ENCODE measurements at places on chromosomes 6 and 20.

GRCh38 chr6:26284537-26285142 lies 80.4 kb upstream of the BTN3A2 start:
- no peak for DNase-seq

- DNase-seq = no peak
Measured at GRCh38 chr6:112357791-112358190, 10.7 kb downstream of the RFPL4B start.

GRCh38 chr20:8008733-8009132 lies 10.8 kb downstream of the TMX4 start:
- no peak for DNase-seq

GRCh38 chr6:142266060-142266459 lies 35.7 kb upstream of the ADGRG6 start:
- DNase-seq = no peak

DNA sequence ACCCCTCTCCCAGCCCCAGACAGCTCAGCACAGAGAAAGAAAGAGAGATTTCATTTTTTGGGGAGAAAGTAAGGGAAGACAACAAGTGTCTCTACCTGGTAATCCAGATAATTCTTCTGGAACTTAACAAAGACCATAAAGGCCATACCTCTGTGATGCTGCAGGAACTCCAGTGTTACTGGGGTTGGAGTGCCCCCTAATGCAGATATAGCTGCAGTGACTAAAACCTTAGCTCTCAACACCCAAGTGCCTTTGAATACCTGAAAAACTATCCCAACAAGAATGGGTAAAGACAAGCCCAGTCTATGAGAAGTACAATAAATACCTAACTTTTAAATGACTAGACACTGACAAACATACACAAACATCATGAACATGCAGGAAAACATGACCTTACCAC lies 365.3 kb upstream of the PTCHD4 start:
- DNase-seq = no peak

DNA sequence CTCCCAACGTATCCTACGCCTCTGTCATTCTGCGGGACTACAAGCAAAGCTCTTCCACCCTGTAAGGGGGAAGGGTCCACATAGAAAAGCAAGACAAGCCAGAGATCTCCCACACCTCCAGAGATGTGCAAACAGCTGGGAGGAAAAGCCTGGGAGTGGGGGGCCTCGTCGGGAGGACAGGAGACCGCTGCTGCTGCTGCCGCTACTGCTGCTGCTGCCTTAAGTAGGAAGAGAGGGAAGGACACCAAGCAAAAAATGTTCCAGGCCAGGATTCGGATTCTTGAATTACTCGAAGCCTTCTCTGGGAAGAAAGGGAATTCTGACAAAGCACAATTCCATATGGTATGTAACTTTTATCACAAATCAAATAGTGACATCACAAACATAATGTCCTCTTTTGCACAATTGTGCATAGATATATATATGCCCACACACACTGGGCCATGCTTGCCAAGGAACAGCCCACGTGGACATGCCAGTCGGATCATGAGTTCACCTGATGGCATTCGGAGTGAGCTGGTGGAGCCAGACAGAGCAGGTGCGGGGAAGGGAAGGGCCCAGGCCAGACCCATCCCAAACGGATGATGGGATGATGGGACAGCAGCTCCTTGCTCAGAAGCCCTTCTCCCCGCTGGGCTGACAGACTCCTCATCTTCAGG lies 108.8 kb upstream of the RAB32 start:
- no peak for DNase-seq

- no peak for DNase-seq
Measured at GRCh38 chr6:167338541-167339117, 13.7 kb downstream of the TTLL2 start.

- DNase-seq = no peak
Measured at GRCh38 chr6:37920667-37921066, 101.1 kb downstream of the ZFAND3 start.

- no peak for DNase-seq
Measured at GRCh38 chr6:127402890-127403617, 56.1 kb downstream of the KIAA0408 start.

DNA sequence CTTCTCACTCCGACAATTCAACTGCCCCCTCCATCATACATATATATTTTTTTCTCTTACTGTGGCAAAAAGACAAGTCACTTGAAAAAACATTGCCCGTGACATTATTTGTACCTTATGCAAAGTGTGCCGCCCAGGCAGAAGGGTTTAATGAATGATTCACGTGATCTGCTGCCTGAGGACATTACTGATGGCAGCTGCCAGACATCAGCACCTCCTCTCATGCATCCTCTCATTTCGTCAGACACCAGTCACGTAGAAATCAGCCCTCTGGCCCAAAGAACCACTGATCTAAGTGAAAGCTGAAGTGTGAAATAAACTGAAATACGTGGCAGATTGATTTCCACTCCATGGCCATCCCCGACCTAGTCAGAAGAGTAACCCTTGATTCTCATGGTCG lies 218.8 kb upstream of the PDE10A start:
- DNase-seq = no peak

DNA sequence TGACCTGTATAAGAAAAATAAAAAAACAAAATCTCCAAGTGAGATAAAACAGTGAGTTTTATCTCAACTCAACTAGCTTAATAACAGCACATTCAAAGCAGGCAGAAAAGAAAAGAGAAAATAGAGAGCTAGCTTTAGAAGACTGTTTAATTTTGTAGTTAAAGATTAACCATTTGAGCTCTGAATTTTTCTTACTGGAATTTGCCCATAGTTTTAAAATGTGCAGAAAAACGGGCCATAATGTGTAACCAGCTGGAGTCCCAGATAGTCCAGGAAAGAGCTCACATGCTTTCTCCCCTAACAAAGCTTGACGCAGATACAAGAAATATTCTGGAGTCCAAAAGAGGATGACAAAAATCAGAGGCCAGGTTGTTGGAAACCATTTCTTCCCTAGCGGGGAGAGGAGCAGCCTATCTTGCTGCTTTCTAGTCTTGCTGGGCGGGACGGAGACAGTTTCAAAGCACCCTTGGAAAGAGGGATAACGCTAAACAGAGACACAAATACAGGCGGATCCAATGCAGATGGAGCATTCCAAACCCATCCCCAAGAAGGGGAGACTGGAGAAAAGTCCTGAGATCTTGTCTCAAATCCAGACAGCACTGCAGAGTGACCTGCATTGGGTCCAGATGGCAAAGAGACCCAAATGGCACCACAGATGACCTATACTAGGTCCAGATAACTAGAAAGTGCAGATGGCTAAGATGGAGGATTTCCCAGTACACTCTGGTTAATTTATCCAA lies 16.1 kb downstream of the TTK start:
- DNase-seq = no peak

GRCh38 chr6:98775205-98775604 lies 59.2 kb upstream of the POU3F2 start:
- DNase-seq = no peak

DNA sequence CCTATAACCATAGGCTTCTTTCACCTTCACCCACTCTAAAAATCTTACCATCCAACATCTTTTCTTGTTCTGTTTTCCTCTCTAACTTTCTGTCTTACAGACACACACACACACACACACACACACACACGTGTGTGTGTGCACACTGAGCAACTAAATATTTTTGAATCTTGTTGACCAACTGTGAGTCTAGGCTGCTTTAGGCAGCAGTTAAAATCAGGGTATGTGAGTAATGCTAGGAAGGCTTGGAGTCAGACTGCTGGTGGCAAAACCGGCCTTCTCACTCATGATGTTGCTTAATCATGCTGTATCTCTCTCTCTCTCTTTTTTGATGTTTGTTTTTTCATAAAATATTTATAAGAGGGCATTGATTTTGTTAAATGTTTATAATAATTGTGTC lies 103.1 kb upstream of the TBX18 start:
- no peak for DNase-seq

- no peak for DNase-seq
Measured at GRCh38 chr6:81376745-81377144, 375.7 kb downstream of the TENT5A start.

DNA sequence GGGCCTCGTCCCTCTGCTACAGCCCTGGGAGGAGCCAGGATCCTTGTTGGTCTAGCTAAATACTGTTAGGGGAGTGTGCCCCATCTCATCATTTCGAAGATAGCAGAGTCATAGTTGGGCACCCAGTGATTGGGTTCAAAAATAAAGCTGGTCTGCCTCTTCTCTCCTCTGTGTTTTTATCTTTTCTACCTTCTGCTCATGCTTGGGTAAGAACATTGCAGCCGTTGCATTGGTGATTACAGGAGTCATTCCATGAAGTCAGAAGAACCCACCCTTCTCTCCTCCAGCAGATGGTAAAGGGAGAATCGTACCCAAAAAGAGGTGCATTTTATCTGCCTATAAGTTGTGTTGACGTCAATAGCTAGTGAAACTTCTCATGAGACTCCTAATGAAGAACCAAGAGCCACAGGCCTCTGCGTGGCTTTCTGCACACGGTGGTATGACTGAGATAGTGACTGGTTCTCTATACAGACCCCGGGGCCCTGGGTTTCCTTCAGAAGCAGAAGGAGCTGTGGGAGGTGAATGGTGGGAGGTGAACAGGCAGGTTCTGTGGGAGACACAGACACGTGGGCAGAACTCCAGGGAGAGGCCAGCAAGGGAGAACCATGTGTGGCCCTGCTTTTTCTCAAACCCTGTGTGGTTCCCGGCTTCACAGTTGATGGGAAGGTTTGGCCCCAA lies 5.7 kb upstream of the FAM209A start:
- no peak for DNase-seq

- DNase-seq = no peak
Measured at GRCh38 chr6:169008641-169009257, 244.9 kb downstream of the THBS2 start.

- DNase-seq = no peak
Measured at GRCh38 chr6:42764911-42765648, 16.8 kb upstream of the BICRAL start.

DNA sequence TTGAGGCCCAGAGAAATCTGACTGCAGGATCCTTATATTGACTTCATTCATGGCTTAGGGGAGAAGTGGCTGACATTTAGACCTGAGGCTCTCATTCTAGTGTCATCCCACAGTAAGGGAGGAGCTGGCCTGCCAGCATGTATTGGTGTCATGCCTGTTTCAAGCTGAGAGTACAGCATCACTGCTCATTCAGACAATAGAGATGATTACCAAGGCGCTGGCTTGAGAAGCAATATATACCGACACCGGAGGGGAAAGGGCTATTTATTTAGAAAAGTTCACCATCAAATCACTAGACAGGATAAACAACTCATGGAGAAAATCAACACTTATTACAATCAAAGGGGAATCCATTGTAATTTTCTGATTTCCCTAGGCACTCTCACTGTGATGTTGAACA lies 84.4 kb upstream of the HDAC2 start:
- no peak for DNase-seq

- DNase-seq = no peak
Measured at GRCh38 chr6:127517693-127518092, 1.4 kb downstream of the MTCL3 start.

DNA sequence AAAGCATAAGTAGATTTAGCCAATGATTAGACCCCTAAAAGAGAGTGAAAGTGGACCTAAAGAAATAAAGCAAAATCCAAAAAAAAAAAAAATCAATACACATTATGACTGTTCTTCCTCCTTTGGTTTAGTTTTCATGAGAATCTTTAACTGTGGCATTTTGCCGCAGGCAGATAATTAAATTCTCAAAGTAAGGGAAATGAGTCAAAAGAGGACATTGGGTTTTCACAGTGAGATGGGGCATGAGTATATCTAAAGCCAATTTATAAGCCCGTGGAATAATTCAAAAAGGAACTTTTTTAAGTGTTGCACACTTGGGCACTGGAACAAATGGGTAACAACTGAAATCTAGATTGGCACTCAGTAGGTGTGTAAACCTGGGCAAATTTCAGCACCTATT lies 230.3 kb downstream of the PKHD1 start:
- DNase-seq = no peak

GRCh38 chr6:136079701-136080565 lies 170.2 kb downstream of the MTFR2 start:
- no peak for DNase-seq

DNA sequence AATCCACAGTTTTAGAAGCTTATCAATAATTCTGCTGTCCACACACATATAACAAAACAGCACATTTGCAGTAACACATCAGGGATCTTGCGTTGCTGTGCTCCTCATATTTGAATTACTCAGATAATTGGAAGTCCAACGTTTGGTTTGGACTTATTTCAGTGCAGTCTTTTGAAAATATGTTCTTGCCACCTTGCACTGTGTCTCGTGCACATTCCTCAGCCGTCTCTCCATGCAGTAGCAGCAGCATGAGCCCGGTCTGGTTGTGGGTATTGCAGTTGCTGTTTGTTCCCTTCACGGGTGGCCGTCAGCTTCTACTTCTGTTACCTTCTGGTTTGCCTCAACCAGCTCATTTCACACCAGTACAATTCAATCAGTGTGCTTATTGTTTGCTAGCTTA lies 215.5 kb downstream of the SLC24A3 start:
- DNase-seq = no peak

GRCh38 chr6:8279041-8279805 lies 156.1 kb downstream of the SLC35B3 start:
- no peak for DNase-seq

DNA sequence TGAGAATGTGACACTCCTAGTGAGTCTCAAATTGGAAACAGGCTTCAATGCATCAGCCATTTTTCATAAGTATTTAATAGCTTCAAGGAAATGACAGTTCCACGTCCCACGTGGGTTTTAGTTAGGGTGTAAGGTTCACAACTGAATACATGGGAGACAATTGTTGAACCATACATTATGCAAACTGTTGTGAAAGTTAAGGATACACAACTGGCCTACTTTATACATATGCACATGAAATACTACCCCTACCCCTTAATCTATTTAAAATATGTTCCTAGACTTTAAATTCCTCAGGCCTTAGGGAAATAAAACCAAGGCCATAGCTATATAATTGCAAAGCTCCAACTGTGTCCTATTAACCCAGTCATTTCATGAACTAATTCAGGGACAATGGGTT lies 436.1 kb downstream of the BTBD3 start:
- no peak for DNase-seq

DNA sequence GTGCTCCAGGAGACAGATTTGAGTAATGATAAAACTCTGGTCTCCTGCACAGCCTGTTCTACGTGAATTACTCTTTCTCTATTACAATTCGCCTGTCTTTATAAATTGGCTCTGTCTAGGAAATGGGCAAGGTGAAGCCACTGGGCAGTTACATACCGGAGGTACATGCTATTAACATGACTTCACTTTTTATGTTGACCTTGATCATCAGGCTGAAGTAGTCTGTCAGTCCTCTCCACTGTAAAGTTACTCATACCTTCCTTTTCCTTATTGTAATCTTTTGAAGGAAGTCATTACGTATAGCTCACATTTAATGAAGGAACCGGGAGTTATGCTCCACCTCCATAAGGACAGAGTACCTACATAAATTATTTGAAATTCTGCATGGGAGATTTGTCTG lies 19.9 kb upstream of the KHDC1 start:
- no peak for DNase-seq

DNA sequence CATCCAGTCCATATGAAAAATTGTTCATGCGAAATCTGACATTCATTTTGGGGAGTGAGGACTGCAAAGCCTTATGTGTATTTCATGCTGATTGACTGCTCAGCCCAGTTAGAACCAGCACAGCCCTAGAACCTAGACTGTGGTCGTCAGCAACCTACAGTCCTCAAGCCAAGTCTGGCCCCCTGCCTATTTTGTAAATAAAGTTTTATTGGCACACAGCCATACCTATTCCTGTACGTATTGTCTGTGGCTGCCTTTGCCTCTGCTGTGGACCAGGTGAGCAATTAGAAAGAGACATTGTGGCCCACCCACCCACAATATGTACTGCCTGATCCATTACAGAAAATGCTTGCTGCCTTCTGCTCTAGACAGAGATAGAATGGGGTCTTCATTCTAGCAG lies 391.0 kb downstream of the TAF4 start:
- no peak for DNase-seq
